ENCODE measurements at places on chromosomes 4 and X. TPM values are rescaled to one million over a fixed set of nuclear protein-coding genes. Genes with fewer than 3 reads are reported as not detected.

Gene HTR2C
- total RNA-seq, result not detected

Gene GUCY1B1
- total RNA-seq, result 0.25 TPM

Gene ESX1
- total RNA-seq, result not detected

Gene CYTL1
- not detected for total RNA-seq

Gene CSAG3
- total RNA-seq, result not detected

Gene FAM9B
- not detected for total RNA-seq

Gene HSFX4
- not detected for total RNA-seq

Gene MTCP1
- 19.1 TPM for total RNA-seq

Gene PCDH10
- 0.13 TPM for total RNA-seq

Gene CT45A1
- total RNA-seq, result not detected

Gene PHOX2B
- 0.02 TPM for total RNA-seq

Gene CDK16
- 109 TPM for total RNA-seq

Gene GUCY1A1
- not detected for total RNA-seq

Gene FREM3
- not detected for total RNA-seq

Gene USP51
- 0.57 TPM for total RNA-seq

Gene RXFP1
- not detected for total RNA-seq

Gene HSD17B13
- 0.08 TPM for total RNA-seq

Gene ARMCX1
- total RNA-seq, result 0.68 TPM
